SJCRH30 (cell line): ENCODE measurements at places on chromosomes 5 and 9.

DNA sequence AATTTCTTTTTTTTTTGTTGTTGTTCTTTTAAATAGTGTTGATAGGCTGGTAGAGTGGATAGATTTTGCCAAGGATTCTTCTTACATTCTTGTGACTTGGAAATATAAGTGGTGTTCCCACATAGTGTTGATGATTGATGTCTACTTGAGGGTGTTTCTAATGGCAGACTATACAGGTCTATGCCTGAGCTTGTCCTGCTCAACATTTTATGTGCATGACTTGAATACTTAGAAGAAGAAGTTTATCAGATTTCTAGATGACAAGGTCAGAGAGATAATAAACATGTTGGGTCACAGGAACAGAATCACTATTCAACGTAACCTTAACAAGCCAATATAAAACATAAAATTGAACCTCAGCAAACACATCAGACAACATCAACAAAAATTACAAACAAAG lies 24.2 kb downstream of the XRCC4 start:
- no peak for DNase-seq

GRCh38 chr5:1751864-1752822 lies 47.5 kb downstream of the MRPL36 start:
- no peak for DNase-seq

GRCh38 chr9:130482463-130482862 lies 37.7 kb downstream of the ASS1 start:
- DNase-seq: no peak

- DNase-seq: no peak
These were observed 24.8 kb upstream of the HNRNPA0 start for GRCh38 chr5:137778772-137779564.

GRCh38 chr5:138975098-138975847 lies 100.1 kb upstream of the LRRTM2 start:
- peak; percentile 48 for DNase-seq

DNA sequence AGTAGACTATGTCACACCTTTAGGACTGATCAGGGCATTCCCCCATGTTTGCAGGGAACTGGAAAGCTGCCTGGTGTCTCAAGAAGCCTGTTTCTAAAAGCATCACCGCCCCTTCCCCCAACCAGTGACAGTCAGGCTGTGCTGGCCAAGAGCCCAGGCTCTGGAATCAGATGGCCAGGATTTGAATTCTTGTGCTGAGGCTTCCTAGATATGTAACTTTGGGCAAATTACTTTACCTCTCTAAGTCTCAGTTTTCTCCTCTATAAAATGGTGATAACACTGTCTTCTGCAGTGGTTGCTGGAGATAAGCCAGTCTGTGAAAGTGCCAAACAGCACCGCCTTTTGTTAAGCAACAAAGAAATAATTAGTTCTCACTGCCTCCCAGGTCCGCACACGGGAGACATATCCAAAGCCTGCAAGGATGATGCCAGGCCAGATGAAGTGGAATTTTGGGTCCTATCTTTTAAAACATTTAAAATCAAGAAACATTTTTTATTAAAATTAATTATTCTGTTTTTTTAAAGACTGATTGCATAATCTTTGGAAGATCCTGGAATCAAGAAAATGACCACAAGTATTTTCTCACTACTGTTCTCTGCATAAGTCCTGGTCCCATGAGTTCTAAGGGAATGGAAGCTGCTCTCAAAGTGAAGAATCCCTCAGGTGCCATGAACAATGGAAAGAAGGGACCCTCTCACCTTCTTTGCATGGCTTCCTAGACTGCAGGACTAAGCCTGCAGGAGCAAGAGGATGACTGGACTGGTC lies 13.9 kb downstream of the SLC31A2 start:
- no peak for DNase-seq

DNA sequence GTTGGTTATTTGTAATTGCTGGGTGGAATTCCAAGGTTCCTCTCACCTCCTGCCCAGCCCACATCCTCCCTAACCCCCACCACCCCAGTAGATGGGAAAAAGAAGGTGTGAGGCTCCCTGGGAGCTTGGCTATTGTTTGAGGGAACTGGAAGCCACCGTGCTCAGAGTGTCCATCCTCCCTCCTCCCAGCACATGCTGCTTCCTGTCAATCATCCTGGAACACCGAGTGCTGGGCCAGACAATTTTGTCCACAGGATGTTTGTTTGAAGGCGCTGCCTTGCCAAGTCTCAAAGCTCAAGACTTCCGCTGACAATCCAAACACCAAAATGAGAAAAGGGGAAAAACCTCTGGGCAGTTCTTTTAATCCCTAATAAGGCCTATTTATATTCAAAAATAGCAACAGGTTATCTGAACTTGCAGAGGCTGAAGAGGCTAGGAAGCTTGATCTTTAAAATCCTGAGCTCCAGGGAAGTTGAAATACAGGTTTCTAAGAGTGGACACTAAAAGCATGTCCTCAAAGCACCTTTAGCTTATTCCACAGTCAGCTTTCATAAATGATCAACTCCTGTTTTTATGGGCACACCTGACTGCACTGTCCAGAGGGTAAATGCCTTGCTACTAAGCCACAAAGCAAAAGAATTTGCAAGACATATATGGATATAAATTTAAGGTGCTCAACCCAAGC lies 286.7 kb downstream of the NFIB start:
- peak; percentile 26 for DNase-seq

GRCh38 chr9:76766126-76766525 lies 1.9 kb downstream of the PCA3 start:
- DNase-seq: no peak

GRCh38 chr9:95826183-95826838 lies 49.2 kb upstream of the ERCC6L2 start:
- no peak for DNase-seq

- DNase-seq: no peak
These were observed 20.7 kb downstream of the COL23A1 start for GRCh38 chr5:178569485-178569884.

DNA sequence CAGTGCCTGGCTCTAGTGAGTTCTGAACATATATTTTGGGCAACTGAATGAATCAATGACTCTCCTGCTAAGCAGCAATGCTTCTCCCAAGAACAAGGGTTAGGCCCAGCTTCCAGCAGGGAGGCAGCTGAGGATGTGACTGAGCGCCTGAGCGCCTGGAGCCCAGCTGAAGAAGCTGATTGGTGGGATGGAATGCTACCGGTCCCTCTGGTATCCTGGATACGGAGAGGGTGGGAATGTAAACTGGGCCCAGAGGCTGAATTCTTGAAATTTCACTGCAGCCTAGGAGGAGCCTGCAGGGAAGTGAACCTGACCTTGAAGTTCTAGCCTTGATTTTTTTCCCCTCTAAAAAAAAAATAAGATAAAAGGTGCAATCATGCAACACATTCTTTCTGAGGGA lies 43.2 kb downstream of the WWC1 start:
- no peak for DNase-seq

GRCh38 chr9:79387101-79387835 lies 184.5 kb upstream of the TLE4 start:
- DNase-seq: peak; percentile 93

- DNase-seq: no peak
These were observed 19.0 kb downstream of the TMC1 start for GRCh38 chr9:72540348-72540873.

GRCh38 chr9:7358876-7359275 lies 440.7 kb downstream of the DMAC1 start:
- no peak for DNase-seq

DNA sequence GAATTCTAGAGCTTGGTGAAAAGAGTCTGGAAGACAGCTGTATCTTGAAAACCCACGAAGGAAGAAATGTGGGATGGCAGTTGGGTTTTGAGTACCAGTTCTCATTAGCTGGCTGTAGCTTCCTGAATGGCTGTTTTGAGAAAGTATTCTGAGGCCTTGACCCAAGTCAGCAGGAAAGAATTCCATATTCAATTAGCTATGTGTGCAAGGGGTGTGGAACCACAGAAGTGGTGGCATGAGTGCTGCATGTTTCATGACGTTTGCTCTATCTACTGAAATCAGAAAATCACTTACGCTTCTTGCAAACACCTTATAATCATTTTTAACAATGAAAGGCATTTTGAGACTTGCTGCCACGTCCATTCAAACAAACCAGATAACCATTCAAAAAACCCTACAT lies 69.1 kb downstream of the TRPM3 start:
- no peak for DNase-seq

GRCh38 chr9:114115654-114116125 lies 16.6 kb upstream of the KIF12 start:
- no peak for DNase-seq

DNA sequence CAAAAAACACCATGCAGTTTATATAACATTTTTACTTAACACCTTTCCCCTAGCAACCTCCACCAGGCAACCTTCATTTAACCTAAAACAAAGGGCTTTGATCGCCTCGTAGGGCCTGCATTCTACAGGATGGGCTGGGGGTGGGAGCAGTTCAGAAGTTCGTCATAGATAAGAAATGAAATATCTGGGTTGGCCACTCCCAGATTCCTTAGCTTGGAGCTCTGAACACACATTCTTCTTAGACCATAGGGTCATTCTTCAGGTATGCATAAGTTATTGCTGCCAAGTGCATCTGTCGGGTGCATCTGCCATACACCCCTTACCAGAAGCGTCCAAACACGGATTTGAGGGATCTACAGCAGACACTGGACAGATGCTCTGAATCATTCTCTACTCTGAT lies 4.3 kb upstream of the SLC22A5 start:
- peak; percentile 39 for DNase-seq

- no peak for DNase-seq
These were observed 149.0 kb upstream of the FST start for GRCh38 chr5:53331463-53331862.

GRCh38 chr9:87464110-87464991 lies 33.3 kb upstream of the DAPK1 start:
- no peak for DNase-seq

DNA sequence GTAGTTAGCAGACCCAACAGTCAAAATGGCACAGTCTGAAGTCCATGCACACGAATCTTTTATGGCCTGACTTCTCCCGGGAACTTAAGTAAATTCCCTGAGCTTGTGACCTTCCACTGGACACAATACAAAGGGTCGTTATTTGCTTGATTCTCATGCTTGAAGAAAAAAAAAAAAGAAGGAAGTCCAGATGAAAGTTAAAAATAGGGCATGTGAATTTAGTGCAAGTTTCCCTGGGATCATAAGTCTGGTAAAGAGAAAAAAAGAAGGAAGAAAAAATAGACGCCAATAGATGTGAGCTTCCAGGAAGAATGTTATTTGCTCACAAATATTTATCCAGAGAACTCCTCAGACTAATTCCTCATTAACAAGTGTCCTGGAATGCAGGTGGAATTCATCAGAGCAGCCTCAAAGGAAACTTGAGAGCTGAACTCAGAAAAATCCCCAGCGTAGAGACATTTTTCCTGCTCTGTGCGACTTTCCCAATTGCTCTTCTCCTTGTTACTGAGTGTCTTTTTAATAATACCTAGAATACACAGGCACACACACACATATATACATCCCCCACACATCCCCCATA lies 616.3 kb downstream of the EBF1 start:
- DNase-seq: no peak

GRCh38 chr9:122236681-122237080 lies 7.9 kb upstream of the LHX6 start:
- DNase-seq: no peak

GRCh38 chr5:181127907-181128626 lies 2.9 kb downstream of the OR2V1 start:
- no peak for DNase-seq

DNA sequence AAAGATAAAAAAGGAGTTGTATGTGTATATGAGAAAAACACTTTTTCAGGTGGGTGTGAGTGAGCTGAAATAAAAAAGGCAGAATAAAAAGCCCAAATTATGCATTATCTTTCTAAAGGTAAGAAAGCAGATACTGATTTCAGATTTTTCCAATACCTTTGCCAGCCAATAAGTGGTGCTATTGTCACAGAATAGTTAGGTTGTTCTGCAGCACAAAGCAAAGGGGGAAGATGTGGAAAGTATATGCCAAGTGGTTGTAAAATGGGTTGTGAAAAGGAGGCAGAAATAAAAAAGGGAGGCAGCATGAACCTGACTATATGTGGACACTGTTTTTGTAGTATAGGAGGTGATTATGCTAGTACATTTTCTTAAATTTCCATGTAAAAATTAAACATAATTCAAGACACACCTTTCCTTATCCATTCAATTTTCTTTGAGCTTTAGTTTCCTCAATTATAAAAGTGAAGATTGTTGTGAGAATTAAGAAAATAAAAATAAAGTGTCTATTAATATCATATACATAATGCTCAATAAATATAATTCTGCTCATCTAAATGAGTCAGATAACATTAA lies 106.7 kb downstream of the SMIM15 start:
- DNase-seq: peak; percentile 9

DNA sequence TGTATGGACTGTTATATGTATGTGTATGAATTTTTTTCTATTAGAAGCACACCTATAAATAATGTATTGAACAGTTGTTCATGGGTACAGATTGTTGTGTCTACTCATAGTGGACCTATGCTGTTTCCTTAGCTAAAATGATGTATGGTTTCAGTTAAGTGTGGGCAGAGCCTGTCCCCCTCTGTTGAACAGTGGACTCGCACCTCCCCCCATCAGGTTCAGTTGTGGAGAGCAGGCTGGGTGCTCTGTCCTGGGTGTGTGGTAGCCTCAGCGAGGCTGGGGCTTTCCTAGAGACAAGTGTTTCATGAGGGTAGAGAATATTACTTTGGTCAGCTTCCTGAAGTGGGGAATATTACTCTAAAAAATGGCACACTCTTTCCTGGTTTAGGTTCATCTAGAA lies 47.4 kb upstream of the LRRTM2 start:
- DNase-seq: no peak

DNA sequence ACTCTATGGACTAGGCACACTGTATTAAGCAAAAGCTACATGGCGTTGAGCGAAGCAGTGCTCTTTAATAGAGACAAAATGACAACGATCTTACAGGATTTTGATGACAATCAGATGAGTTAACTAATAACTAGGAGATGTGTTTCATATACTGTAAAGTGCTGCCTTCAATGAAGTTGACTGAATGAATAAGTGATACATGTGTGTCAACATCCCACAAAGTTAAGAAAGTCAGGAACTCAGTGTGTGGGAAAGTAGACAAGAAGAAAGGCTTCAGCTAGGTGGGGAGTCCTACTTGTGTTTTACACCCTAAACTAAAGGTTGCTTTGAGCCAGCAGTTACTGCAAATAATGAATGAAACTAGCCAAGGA lies 79.6 kb downstream of the PAPPA start:
- DNase-seq: no peak

DNA sequence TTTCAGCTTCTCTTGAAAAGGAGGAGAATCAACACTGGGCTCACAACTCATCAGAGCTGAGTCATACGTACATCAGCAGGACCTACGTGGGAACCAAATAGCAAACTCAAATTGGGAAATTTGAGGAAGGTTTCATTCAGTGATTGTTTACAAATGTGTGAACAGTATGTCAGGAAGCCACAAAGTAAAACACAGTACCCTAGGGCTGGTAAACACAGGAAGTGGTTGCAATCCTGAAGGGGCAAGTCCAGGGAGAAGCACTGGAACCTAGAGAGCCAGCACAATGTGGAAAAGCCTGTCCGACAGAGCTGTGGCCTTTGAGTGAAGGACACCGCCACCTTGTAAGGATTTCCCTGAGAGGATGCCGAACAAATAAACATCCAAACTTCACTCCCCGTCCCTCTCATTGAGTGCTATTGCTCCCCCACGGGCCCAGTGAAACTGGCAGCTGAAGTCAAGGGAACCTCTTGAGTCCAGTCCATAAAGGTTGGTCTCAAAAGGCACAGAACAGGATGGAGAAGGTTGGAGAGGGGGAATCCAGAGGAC lies 26.7 kb upstream of the RICTOR start:
- peak; percentile 20 for DNase-seq

- no peak for DNase-seq
These were observed 14.7 kb downstream of the MTMR12 start for GRCh38 chr5:32298059-32298415.
